ENCODE measurements at places on chromosomes 1 and 21.

DNA sequence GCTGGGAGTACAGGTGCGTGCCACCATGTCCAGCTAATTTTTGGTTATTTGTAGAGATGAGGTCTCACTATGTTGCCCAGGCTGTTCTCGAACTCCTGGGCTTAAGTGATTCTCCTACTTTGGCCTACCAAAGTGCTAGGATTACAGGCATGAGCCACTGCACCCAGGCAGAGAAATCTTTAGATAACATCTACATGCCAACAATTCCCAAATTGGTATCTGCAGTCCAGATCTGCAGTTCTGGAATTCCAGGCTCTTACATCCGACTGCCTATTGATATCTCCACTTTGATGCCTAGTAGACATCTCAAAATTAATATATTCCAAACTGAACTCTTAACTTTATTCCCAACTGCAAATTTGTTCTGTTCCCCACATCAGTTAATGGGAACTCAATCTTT, 23.3 kb downstream of the INAVA start:
- DNase-seq: no peak

DNA sequence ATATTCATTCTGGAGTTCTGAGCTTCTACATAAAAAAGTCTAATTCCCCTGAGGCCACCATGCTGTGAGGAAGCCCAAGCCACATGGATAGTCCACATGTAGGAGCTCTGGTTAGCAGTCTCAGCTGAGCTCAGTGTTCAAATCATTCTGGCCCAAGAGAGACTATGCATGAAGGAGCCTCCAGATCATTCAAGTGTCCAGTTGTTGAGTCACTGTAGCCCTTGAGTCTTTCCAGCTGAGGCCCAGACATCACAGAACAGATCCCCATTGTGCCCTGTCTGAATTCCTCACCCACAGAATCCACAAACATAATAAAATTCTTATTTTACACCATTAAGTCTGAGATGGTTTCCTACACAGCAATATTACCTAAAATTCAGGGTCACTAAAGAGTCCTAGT, 107.0 kb upstream of the NGF start:
- DNase-seq: no peak

GRCh38 chr1:115829023-115829674, 11.8 kb downstream of the NHLH2 start:
- DNase-seq: peak; percentile 95

DNA sequence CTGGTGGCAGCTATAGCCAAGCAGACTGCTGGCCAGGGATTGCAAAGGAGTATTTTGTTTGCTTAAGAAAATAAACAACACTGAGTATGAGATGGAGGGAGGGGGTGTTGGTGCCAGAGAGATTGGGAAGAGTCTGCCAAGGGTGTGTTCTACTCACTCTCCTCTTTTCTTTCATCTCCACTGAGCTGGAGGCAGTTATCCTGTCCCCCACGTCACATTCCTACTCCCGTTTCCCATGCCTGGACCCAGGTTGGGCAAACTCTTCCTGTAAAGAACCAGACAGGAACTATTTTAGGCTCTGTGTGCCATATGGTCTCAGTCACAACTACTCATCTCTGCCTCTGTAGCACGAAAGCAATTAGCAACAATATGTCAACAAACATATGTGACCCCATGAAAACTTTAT, 1.4 kb upstream of the IL24 start:
- peak; percentile 76 for DNase-seq

DNA sequence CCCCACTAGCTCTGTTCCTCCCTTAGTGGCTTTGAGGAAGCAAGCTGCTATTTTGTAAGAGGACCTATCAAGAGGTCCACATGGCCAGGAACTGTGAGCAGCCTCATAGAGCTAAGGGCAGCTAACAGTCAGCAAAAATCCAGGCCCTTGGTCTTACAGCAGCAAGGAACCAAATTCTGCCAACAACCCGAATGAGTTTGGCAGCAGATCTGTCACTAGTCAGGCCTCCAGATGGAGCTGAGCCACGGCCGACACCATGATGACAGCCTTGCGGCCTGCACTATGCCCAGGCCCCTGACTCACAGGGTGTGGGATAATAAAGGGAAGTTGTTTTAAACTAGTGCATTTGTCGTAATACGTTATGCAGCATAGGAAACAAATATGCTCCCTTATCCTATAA, 28.0 kb upstream of the H3-3A start:
- peak; percentile 88 for DNase-seq

DNA sequence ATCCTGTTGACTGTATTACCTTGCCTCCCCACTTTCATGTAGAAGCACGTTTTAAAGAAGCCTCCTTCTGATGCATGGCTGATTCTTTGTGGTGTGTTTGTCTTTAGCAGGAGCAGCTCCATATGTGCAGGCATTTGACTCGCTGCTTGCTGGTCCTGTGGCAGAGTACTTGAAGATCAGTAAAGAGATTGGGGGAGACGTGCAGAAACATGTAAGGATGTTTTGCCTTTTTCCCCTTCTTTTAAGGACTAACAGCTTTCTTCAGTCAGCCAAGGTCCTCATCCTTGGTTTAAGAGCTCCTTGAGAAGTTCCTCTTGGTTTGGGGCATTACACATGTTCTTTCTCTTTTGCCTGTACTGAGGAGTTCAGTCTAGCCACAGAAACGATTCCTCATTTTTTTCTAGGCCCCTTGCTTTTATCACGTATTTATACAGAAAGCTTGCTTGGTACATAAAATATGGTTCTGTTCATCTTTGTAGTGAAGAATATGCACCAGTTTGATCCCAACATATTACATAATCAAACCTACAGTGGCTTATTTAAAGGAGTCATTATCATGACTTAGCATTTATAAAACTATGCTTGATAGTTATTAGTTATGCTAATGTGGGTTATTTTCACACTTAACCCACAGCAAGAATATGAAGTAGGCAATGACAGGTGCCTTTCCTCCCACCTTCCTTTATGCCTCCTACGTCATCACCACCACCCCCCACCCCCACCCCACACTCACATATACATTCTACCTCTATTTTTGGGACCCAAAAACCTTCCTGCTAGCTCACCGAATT, 19.6 kb downstream of the CAP1 start:
- DNase-seq: no peak

DNA sequence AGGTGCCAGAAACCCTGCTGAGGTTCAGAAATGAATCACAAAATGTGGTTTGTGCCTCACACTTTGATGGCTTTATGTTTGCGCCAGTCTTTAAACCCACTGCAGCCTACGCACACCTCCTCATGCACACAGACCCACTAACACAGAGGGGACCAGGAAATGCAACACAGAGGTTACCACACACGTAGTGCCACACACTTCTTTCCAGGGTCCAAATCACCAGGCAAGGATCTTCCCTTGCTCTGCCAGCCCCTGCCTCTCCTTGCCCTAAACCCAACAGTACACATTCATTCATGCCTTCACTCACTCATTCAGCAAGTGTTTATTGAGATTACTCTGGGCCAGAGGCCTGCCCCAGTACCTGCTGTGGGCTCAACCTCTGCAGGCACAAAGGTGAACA, 17.5 kb downstream of the MAB21L3 start:
- no peak for DNase-seq

DNA sequence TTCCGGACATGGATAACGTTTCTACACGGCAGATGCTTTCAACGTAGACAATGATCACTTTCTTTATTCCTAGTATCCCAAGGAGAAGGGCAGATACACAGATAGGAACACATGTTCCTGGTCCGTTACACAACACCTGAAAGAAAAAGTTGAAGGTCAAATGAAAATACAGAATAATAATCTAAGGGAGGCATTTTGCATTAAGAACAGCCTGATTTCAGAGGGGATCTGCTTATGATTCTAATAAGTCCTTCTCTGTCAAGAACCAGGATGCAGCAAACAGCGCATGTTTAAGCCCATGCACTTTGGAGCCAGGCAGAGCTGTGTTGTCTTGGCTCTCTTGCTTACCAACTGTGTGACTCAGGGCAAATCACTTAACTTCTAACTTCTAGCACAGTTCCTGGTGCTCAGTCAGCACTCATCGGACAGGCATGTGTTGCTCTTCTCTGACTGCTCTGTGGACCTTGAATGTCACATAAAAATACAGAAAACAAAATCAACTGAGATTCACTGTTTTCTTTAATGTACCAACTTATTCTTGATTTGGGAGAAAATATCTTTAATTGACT, 56.3 kb upstream of the CNN3 start:
- peak; percentile 83 for DNase-seq

- DNase-seq: peak; percentile 58
These were observed 108.7 kb downstream of the RGL1 start for GRCh38 chr1:183913567-183913993.

DNA sequence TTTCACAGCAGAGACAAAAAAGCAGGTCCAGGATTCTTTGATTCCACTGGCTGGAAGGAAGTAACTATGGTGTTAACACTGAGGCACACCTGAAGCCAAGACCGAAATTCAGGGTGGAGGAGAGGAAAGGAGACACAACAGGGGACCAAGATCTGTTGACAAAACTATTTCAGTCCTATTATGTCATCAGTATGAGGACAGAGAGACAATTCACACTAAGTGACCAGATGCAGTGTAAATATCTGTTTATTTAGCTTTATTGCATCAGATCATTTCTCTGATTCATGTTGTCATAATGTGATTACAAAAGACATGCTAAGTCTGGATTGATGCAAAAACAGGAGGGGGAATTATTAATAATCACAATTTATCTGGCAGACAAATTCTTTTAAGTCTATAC, 118.8 kb downstream of the SIPA1L2 start:
- no peak for DNase-seq

GRCh38 chr1:246497331-246497915, 9.7 kb downstream of the SMYD3 start:
- peak; percentile 72 for DNase-seq

DNA sequence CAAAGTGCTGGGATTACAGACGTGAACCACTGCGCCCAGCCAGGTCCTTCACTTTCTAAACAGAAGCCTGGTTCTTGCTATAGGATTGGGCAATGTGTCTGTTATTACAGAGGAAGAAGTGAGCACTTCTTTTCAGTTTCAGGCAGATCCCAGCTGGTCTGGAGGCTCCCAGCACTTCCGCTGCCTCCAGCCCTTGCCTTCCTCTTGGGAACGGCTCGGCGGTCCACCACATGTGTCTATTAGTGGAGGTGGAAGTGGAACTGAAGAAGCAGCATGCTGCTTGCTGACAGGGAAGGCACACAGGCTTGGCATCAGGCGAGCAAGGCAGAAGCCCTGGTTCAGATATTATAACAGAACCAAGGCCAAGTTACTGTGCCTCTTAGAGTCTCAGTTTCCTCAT, 17.0 kb downstream of the MKNK1 start:
- DNase-seq: no peak

- peak; percentile 69 for DNase-seq
These were observed 37.7 kb upstream of the TMEM125 start for GRCh38 chr1:43232074-43232473.

GRCh38 chr1:39418236-39418635, 73.2 kb upstream of the BMP8A start:
- DNase-seq: peak; percentile 85

GRCh38 chr1:204464187-204464631, 30.4 kb downstream of the PIK3C2B start:
- DNase-seq: no peak

GRCh38 chr1:103958699-103959098, 209.0 kb downstream of the AMY1C start:
- DNase-seq: no peak

- no peak for DNase-seq
These were observed 56.1 kb downstream of the ATP2B4 start for GRCh38 chr1:203682473-203683383.

DNA sequence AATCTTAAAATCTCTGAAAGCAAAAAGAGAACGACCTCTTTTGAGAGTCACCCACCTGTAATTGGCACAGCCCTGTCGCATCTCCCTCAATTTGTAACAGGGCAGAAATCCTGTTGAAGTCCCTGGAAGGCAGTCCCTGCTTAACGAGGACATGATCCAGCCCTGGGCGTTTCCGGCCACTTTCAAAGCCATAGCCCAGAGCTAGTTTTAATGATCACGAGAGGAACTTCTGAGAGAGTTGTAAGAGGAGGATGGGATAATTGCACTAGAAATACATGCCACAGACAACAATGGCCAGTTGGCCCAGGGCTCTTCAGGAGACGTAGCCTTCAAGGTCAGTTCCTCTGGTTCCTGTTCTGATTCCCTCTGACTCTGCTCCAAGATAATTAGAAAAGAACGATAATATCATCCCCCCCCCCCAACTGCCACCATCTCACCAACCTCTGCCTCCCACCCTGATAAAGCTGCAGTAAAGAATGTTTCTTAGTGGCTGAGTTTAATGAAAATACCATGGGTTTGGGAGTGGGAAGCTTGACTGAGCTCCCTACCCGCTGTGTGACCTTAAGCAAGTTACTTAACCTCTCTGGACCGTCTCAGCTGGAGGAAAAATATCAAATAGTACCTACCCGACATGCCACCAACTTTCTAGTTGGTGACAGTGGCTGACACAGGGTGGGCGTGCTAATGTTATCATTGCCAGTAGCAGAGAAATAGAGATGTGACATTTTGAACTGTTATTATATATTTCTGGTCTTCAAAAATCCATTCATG, 140.0 kb downstream of the OMA1 start:
- no peak for DNase-seq

GRCh38 chr1:57500136-57500830, 76.4 kb upstream of the DAB1 start:
- DNase-seq: no peak

DNA sequence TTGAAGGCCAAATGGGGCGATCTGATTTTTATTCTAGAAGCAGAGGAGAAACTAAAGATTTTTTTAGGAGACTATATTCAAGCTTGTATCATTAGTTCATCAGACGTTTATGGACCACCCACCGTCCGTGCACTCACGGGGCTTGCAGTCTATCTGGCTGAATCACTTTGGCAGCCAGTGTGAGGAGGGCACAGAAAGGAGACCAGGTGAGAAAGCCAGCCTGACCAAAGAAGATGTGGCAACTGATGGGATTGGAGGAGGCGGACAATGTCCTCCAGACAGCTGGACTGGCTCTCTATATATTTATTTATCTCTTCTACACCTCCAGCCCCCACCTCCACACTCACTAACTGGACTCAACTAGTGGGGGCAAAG, 822 bp upstream of the ELOVL1 start:
- DNase-seq: peak; percentile 35

DNA sequence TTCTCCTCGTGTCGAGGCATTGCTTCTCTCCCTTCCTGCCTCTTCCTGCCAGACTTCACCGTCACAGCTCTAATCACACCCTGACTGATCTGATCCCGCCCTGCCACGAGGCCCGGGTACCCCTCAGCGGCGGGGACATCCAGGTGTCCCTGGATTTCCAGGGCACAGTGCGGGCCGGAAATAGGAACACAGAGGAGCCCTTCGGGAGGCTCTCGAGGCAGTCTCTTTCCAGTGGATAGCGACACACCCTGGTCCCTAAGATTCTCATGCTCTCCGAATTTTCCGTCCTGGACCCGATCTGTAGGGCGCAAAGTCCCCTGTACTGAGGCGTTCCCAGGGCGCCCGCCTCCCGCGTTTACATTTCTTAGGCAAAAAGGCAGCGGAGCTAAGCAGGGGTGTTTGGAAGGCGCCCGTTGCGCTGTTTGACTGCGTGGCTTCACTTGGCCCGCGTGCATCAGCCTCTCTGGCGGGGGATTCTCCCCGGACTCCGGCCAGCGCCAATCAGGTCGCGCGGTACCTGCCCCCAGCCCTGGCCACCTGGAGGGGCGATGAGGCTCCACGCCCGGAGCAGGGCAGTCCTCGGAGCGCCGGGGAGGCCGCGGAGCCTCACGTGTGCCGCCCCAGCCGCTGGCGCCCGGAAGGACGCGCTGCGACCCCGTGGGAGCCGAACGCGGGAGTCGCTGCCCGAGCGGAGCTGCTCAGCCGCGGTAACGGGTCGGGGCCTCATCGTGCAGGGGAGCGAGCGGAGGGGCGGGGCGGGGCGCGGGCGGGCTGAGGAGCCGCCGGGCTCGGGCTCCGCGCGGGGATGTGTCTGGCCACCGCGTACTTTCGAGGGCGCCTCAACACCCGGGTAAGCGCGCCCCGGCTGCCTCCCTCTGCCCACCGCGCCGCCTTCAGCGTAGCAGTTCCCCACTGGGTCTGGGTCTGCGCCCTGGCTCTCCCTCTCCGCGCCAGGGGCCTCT, at the start of gene FAM163A:
Gene FAM163A, plus strand, starts transcription at position 575 of the 962 bp plus-strand sequence. CDS start 69,807 bp downstream, outside the sequence.
- no peak for DNase-seq

All from fibroblast of skin of right quadriceps (primary cell).